ENCODE measurements at places on chromosomes 3 and 15. TPM values are rescaled to one million over a fixed set of nuclear protein-coding genes. Genes with fewer than 3 reads are reported as not detected.

The ESYT3 gene
- not detected for total RNA-seq

The GOLGA8S gene
- not detected for total RNA-seq

The FBXO40 gene
- total RNA-seq, result not detected

The VWA5B2 gene
- total RNA-seq, result not detected

The FAM131A gene
- 35.3 TPM for total RNA-seq

The CLDN18 gene
- not detected for total RNA-seq

Measured in epithelial cell of alveolus of lung (primary cell).